Hepatocyte (in vitro differentiated cells): ENCODE measurements at places on chromosomes 16 and 17. TPM values are rescaled to one million over a fixed set of nuclear protein-coding genes. Genes with fewer than 3 reads are reported as not detected.

GRCh38 chr16:56675685-56676210, 6.1 kb downstream of the MT1H start:
- DNase-seq = no peak

TBC1D3C gene
- not detected in 2 replicates for polyA plus RNA-seq

NKD1 gene
- polyA plus RNA-seq = 23.0 and 26.3 TPM in 2 replicates

DNA sequence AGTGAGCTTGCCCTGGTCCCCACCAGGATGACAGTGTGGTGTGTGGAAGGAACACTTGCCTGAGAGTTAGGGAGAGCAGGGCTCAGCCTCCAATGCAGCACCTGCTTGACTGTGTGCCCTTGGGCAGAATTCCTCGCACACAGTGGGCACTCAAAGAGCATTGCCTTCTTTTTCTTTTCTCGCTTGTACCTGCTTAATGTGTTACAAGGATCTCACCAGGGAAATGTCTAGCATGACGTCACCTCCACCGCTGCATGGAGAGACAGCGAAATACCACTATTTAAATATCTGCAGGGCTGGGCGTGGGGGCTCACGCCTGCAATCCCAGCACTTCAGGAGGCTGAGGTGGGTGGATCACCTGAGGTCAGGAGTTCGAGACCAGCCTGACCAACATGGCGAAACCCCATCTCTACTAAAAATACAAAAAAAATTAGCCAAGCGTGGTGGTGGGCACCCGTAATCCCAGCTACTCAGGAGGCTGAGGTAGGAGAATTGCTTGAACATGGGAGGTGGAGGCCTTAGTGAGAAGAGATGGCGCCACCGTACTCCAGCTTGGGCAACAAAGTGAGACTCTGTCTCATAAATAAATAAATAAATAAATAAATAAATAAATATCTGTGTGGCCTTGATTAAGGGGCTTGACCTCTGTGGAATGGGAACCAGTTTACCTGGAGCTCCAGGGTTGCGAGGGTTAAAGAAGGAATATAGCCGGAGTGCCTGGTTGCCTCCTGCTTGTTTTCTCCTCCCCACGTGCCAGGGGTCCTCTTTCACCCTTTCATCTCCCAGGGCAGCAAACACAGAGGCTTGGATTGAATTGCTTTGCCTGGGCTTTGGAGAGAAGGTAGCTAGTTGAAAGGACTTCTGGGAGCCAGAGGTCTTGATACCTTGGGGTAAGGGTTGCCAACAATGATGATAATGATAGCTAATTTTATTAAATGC, 16.3 kb downstream of the SNX29 start:
- no peak for DNase-seq

DNA sequence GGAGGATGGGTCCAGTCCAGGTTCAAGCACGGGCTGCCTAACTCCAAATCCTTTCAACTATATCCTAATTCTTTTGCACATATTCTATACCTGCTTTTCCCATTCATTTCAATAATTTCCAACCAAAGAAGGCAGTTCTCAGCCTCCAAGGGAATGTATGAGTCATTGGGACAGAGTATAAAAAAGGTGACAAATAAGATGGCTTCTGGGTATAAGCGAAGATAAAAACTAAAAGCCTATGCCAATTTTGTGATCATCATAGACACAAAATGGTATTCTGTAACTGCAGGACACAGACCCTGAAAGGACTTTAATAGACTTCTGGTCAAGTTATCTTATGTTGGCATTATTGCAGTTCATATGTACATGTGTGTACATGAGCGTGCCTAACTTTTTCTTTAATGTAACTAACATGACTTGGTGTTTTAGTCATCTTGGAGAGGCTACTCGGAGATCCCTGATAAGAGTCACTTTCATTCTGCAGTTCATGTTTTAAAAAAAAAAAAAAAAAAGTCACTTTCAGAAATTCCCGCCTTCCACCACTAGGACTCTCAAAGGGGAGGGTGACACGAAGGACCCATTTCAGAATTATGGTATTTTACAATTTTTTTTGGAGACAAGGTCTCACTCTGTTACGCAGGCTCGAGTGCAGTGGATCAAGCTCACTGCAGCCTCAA, 17.3 kb downstream of the COG1 start:
- DNase-seq = no peak

DNA sequence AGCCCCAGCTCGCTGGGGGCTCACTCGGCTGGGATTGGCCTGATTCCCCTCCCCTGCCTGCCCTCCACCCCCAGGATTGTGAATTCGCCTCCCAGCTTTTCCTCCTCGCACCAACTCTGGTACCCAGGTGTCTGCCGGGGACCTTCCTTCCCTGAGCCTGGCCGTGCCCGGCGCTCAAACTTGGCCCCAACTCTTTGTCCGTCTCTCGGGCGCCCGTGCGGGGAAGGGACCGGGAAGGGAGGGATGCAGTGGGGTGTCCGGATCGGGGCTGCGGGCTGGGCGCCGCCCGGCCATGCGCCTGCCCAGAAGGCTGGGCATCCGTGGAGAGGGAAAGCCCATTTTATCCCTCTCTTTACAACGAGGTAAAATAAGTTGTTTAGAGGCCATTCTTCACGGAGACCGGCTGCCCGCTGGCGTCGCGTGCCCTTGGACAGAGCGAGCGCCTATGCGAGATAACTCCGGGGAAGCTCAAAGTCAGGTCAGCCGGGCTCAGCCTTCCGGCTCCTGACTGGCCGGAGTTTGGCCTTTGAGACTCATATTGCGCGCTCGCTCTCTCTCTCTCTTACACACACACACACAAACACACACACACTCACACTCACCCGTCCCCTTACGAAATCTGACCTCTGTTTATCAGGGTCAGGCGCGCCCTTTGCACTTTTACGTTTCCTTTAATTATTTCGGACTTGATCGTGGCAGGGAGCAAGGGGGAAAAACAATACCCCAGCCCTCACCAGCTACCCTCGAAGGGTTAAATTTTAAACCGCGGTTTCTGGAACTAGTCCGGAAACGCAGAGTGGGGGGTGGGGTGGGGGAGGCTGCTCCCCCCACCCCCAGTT, 774 bp upstream of the MAF start:
- DNase-seq = peak; percentile 84

- DNase-seq = no peak
Observed at GRCh38 chr16:86597880-86598606, 19.7 kb downstream of the FOXL1 start.

DNA sequence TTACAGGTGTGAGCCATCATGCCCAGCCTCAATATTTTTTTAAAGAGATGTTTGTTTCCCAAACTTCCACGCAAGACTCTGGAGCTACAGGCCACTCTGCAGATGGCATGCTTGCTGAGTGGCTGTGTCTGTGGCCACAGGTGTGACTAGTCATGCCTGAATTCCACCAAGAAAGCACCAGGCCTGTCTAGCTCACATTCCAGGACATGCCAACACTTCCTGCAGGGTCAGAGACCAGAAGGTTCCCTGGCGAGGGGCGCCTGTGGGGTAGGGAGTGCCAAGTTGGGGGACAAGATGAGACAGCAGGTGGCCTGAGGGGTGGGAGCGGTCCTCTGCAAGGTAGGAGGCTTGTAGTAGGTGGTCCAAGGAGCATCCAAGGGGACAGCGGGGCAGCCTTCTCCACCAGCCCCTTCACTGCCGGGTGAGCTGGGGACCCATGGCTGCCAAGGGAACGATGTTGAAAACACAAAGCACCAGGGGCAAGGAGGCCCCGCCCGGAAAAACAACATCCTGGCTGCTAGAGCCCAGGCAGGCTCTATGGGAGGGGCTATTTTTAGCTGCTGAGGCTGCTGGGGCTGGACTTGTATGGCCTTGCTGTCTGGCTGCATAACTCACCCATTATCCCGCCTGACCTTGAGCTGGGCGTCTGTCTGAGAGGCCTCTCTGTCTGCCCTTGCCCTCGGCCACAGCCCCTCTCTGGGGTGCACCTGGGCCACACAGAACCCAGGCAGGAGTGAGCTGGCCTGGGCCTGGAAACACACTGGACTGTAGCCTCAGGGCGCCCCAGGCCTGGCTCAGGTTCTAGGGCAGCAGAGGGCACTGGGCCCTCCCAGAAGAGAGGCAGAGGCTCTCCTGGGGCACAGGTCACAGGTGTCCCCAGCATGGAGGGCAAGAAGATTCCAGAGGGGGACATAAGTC, 5.7 kb downstream of the TRIM47 start:
- DNase-seq = peak; percentile 86

SPEM3 gene
- not detected in 2 replicates for polyA plus RNA-seq

DNA sequence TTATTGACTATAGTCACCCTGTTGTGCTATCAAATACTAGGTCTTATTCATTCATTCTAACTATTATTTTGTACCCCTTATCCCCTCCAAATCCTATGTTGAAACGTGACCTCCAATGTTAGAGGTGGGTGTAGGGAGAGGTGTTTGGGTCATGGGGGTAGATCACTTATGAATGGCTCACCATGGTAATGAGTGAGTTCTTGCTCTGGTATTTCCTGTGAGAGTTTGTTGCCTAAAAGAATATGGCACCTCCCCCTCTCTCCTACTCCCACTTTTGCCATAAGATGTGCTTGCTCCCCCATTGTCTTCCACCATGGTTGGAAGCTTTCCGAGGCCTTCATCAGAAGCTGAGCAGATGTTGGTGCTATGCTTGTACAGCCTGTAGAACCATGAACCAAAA, 59.3 kb upstream of the BRD7 start:
- DNase-seq = no peak

CFAP52 gene
- polyA plus RNA-seq = not detected in 2 replicates

ZDHHC7 gene
- 50.0 and 51.4 TPM in 2 replicates for polyA plus RNA-seq

- DNase-seq = no peak
Observed at GRCh38 chr16:14586637-14587305, 43.3 kb downstream of the PARN start.

DNA sequence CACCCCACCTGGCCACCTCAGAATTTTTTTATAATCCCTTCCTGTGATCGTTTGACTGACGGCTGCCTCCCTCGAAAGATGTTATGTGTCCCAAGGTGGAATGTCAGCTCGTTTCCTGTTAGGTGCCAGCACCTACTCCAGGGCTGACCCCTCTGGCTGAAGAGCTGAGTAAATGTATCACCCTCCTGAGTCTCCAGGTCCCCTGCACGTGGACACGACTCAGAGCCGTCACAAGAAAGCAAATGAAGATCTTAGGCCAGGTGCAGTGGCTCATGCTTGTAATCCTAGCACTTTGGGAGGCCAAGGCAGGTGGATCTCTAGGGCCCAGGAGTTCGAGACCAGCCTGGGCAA, 273.2 kb downstream of the C16orf95 start:
- no peak for DNase-seq

- no peak for DNase-seq
Observed at GRCh38 chr16:59259950-59260319, 525.8 kb upstream of the GOT2 start.

TSNAXIP1 gene
- 2.0 and 5.8 TPM in 2 replicates for polyA plus RNA-seq

- peak; percentile 46 for DNase-seq
Observed at GRCh38 chr16:85724126-85724879, 26.6 kb downstream of the C16orf74 start.

- DNase-seq = no peak
Observed at GRCh38 chr17:50638606-50638965, 3.9 kb downstream of the ABCC3 start.

DNA sequence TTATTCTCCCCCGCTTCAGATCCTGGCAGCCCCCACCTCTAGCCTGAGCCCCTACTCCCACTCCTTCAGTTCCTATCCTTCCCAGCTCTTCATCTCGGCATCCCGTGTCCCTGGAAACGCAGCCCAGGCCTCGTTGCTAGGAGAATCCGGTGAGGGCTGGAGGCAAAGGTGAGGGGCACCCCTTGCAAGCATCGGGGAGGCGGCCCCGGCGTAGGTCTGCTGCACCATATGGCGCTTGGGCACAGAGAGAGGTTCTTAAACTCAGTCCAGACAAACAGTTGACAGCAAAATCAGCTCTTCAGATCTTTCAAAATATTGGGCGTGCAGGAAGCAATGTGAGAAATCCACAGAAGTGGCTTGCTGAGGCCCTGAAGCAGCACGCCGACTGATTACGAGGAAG, 15.0 kb downstream of the SLC38A8 start:
- DNase-seq = no peak

- DNase-seq = no peak
Observed at GRCh38 chr16:17804857-17805256, 334.1 kb upstream of the XYLT1 start.

GP2 gene
- polyA plus RNA-seq = 17.2 and 34.6 TPM in 2 replicates
